GM04503 (cell line): ENCODE measurements at places on chromosomes 4 and X.
A peak's percentile ranks its signal among the peaks of the same experiment; 100 is the strongest.

DNA sequence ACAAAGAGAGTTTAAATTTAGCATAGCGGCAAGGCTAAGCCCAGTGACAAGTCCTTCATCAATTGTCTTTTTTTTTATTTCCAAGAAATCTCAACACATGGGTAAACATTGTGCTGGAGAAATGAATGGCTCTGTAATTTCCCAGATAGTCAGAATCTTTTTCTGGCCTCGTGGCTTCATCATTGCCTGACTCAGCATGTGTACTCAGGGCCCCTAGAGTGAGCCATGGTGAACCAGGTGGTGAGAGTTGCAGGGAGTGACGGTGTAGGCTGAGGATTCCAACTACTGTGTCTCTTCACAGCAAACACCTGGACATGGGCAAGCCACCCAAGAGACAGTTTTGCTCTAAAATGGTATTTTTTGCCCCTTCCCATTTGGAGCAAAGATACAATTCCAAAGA is 43.1 kb upstream of the UCP1 start:
- no peak for DNase-seq

DNA sequence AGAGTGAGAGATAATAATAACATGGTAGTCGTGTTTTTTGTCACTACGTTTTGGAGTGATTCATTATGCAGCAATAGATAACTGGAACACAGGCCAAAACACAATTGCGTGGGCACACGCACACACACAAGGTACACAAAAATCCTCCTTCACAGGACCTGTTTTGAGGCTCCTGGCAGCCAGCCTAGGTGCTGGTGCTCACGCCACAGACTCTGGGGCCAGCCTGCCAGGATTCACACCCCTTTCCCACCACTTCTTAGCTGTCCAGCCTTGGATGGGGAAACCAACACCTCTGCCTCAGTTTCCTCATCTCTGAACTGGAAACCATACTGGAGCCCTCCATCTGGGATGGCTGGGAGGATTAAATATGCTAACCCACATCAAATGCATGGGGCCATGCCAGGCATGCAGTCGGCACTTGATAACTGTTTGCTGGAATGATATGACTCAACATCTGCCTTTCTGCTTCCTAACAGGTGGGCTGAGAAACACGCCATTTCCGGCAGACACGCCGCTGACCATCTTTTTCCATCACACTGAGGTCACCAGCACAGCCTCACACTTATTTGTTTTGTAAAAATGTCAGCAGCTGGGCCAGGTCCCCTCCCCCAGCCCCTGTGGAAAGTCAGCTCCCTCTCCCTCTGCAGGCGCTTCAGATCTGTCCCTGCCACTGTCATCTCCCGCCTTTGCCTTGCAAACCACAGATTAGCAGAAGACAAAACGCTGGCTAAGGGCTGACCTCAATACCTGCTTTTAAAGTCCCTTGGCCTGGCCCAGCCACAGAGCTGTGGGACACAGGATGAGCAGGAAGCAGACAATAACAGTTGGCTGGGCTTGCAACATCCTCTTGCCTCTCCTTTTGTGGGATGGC is 237.5 kb downstream of the BCOR start:
- no peak for DNase-seq

DNA sequence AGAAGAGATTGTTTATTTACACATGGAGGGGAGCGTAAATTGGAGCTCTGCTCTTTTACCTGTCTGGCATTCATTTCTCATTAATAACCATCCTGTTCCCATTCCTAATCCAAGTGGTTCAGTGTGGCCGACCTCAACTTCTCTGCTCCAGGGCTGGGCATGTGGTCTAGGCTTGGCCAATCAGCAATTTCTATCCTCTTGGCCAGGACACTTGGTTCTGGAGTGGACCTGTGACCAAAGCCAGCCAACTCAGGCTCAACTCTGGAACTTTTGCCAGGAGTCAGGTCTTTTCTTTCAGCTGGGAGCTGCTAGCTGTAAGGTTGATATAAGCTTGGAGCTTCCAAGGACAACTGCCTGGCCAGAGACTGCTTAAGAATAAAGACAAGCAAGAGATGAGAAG is 15.6 kb upstream of the RASL11B start:
- no peak for DNase-seq

GRCh38 chr4:76492055-76492454 is 57.0 kb downstream of the SHROOM3 start:
- DNase-seq = no peak

GRCh38 chrX:105168577-105168976 is 51.9 kb downstream of the TEX13A start:
- no peak for DNase-seq

- no peak for DNase-seq
Observed at GRCh38 chrX:150983521-150984168, 510 bp downstream of the HMGB3 start.

DNA sequence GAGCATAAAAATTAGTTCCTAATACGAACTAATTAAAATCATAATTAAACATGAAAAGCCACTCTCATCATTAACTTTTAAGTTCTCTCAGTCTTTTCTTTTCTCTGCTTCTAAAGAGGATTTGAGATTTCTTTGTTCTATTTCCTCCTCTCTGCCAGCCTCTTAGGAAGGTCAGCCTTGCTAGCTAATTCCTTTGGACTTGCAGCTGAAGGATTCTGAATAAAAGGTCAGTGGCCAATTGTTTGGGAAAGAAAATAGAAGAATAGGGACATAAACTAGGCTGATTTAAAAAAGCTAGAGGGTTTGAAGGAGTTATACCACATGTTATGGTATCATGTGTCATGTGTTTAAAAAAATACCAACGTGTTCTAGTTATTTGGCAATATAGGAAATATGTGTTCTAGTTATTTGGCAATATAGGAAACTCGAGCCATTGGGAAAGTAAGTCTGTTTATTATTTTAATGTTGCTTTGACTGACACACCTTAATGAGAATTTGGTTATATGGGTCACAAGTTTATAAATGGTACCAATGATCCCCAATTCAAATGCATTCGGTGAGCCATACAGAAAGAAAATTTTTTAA is 1668.7 kb upstream of the PCDH7 start:
- DNase-seq = no peak

DNA sequence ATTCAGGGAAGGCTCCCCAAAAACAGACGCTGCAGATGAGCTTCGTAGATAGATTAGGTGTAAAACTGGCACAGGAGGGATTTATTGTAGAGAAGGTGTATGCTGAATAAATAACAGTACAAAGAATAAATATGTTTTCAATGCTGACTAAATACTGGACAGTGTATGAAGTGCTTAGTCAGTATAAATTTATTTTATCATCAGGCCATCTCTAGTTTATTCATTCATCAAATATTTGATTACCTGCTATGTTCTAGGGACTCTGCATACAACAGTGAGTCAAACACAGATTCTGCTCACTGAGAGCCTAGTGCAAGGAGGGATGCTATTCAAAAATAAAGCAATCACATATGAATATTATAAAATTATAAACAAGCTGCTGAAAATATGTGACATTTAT is 63.6 kb upstream of the TSPAN5 start:
- DNase-seq = no peak

- DNase-seq = no peak
Observed at GRCh38 chr4:85548841-85549240, 73.9 kb downstream of the ARHGAP24 start.

DNA sequence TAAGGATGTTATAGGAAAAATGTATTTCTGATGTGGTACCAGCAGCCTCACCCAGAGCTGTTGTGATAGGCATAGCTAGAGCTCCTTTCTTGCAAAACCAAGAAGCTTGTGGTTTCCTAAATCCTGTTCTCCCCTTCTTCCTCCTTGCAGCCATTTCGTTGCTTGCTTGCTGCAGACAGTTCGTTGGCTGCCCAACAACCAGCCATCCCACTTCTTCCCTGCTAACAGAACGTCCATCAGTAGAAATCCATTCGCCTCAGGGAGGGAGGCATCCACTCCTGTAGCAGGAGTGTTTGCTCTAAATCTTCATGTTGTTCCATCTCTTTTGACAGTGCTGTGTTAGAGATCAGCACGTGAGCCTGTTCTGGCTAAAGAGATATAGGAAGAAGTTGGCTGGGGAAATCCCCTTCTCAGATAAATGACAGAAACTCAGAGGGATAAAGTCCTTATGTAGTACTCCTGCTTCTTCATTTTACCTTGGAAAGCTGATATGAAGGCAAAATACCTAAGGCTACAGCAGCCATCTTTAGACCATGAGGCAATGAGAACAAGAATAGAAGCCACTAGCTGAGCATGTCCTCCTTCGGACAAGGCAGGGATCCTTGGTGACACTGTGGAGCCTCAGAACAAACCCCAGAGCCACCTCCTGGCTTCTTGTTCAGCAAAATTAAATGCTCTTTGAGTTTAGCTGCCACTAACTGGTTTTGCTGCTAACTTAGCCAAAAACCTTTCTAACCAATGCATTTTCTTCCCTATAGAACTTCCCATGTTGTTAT is 68.4 kb upstream of the RELL1 start:
- no peak for DNase-seq

DNA sequence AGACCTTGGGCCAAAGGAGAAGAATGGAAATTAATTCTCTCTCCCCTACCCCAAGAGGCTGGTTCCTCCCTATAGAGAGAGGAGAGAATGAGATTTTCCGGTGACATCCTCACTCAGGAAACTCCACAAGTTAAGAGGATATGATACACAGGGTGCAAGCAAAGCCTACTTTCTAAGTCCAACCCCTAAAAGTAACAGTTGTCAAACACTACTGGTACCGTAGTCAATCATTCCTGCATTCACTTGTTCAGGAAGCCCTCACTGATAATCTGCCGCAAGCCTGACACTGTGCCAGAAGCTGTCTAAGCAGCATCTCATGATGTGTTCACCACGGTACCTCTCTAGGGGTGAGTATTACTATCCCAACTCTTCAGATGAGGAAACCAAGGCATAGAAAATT is 41.7 kb downstream of the KDR start:
- no peak for DNase-seq

DNA sequence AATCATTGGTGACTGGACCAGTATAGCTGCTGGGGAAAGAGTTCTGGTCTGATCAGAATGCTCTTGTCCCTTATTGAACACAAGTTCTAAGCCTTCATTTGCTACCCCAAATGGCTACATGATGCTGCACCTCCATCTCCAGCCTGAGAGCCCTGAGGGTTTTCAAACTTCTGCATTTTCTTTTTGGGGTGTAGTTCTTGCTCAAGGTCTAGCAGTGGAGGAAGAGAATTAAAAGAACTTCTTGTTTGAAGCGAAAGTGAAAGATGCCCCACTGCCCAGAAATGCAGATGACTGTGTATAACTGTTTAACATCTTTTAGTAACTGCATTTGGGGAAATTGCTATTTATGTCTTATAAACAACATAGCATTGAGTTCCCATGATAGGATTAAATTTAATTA is 38.5 kb downstream of the LAMTOR3 start:
- no peak for DNase-seq

- no peak for DNase-seq
Observed at GRCh38 chrX:107603429-107604159, 24.7 kb upstream of the PRPS1 start.

DNA sequence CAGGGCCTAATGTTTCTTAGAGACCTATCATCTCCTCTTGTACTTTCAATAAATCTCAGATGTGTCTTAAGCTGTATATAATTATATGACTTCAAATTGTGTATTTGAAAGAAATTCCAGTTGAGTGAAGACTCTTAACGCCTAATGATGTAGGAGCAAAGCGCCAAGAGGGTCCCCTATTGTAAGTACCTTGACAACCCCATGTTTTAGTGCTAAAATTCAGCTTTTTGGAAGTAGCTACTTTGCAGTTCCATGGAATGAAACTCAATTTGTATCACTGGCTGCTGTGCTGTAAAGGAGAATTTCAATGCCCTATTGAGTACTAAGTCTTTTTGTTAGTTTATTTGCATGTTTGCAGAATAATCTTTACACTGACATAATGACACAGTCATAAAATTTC is 1826.6 kb upstream of the AGA start:
- no peak for DNase-seq

GRCh38 chr4:184843984-184844554 is 18.3 kb upstream of the ACSL1 start:
- DNase-seq = no peak

DNA sequence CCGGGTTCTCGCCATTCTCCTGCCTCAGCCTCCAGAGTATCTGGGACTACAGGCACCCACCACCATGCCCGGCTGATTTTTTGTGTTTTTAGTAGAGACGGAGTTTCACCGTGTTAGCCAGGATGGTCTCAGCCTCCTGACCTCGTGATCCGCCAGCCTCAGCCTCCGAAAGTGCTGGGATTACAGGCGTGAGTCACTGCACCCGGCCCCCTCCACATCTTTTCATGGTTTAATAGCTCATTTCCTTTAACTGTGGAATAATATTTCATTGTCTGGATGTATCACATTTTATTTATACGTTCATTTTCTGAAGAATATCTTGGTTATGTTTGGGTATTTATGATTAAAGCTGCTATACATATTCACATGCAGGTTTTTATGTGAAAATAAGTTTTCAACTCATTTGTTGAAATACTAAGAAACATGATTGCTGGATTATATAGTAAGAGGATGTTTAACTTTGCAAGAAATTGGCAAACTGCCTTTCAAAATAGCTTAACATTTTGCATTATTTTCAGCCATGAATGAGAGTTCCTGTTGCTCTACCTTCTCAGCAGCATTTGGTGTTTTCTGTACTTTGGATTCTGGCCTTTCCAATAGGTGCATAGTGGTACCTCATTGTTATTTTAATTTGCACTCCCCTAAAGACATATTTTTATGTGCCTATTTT is 591.9 kb downstream of the TECRL start:
- no peak for DNase-seq

GRCh38 chr4:1572964-1573720 is 111.0 kb downstream of the FAM53A start:
- DNase-seq = no peak

DNA sequence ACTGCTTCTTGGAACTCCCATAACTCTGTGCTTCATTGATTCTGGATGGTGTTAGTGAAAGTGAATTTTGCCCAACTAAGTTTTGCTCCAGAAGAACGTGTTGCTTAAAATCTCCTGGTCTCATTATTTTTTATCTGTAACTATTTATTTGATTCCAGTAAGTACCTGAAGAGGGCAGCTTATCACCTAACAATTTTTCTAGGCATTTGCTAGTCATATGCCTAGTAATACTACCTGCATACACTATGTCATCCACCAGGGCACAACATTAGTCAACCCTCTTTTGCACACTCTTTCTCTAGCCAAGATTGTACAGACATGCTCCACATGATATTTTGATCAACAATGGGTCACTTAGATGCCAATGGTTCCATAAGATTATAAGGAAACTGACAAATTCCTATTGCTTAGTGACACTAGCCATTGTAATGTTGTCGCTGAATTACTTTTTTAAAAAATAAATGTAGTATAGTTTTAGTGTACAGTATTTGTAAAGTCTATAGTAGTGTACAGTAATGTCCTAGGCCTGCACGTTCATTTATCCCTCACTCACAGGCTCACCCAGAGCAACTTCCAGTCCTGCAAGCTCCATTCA is 499.9 kb upstream of the AADAT start:
- no peak for DNase-seq

DNA sequence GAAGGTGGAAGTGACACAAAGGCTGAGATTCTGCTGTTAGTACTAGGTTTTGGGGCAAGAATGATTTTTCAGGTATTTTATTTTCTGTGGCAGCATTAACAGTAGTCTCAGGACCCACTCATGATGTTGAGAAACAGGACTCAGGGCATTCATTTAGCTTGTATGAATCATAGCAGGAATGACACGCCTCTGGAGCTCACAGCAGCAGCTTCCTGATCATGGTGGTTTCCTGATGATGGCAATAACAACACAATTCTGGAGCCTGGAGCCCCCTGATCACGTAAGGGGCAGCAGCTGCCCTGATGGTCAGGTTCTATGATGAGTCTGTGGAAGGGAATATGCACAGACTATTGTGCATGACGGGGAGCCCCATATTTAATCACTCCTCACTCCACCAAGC is 47.0 kb downstream of the TASL start:
- peak; percentile 11 for DNase-seq

GRCh38 chr4:100681289-100681688 is 163.5 kb upstream of the EMCN start:
- no peak for DNase-seq
